ENCODE measurements at places on chromosomes 11 and 22.

GRCh38 chr11:22752908-22753310 is 76.7 kb downstream of the SVIP start:
- DNase-seq = no peak

DNA sequence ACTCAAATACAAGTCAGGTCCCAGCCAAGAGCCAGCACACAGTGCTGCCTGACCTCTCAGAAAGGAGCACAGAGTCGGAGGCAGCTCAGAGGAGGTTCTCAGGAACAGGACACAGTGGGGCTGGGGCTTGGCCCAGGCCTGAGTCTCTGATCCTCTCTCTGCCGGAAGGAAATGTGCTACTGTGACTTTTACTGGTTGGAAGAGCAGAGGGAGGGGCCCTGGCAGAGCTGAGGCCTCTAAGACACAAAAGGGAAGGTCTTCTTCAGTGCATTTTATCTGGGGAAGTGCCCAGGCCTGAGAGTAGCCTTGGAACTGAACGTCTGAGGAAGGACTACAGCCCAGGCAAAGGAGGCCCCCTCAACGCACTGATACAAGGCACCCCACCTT is 16.2 kb upstream of the CASTOR1 start:
- DNase-seq = no peak

DNA sequence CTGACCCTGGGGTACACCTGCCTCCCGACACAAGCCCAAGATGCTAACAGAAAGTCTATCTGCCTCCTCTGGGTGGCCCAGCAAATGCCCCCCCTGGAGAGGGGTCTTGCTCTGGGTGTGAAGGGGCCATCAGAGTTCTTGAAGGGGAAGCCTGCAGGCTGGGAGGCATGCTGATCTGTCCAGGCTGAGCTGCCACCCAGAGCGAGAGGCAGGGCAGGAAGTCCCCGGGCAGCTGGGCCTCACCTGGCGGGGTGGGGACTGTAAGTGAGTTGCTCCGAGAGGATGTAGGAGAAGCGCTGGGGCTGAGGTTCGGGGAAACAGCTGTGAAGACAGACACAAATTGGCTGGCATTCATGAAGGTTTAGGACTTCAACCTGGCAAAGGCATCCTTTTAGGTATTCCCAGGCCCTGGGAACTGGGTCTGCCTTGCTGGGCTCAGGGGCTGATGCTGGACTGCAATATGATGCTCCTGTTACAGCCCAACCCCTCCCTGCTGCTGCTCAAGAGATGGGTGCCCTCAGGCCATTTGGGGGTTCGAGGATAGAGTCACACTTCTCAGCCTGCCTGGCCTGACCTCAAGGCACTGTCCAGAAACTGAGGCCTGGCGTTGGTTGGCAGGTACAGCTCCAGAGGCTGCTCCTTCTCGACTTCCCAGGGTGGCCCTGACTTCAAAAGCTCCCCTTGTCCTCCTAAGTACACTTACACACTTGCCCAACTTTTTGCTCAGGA is 60.2 kb upstream of the LYVE1 start:
- no peak for DNase-seq

GRCh38 chr11:122737951-122738693 is 82.6 kb downstream of the UBASH3B start:
- DNase-seq = no peak

DNA sequence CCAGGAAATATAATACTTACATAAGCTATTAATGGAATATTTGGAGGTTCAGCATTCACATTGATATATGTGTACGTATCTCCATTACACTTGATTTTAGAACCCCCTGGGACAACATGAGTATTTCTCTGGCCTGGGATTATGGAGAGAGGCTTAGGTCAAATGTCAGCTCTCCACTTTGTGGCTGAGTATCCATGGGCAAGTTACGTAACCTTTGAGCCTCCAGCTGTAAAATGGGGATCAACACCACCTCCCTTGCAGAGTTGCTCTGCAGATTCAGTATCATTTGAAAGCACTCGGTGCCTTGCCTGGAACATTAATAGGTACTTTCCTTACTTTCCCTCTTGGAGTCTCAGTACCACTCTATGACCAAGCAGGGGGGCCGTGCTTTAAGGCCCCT is 33.2 kb downstream of the C22orf31 start:
- DNase-seq = no peak

DNA sequence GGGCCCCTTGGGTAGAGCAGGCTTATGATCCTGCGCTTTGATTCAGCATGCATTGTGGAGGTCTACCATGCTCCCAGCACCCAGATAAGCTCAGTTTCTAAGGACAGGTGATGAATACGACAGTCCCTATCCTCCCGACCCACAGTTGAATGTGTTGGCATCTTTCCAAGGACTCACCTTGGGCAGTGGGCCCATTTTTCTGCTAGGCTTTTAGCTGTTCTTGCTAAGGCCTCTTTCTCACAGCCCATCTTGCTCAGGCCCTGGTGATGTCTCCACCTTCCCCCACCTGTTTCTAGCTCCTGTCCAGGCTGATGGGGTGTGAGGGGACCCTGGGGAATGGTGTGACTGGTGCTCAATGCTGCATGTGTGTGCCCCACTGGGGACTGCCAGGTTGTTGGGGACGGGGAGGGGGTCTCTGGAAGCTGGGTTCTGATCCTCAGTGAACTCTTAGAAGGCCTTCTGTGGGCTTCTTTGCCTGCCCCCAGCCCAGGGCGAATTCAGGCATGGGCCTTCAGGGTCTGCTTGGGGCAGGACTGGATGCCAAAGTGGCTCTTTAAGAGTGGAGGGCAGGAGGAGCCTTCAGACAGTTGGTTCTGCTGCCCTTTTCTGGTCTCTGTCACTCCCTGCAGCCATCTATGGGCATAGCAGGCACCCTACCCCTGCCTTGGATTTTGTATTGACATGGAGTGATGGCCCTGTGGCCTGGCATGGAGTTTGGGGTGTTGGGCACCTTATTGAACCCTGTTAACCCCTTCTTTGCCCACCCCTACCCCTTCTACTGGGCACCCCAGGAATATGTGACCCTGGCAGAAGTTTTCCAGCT is 33.1 kb downstream of the PHLDB1 start:
- no peak for DNase-seq

DNA sequence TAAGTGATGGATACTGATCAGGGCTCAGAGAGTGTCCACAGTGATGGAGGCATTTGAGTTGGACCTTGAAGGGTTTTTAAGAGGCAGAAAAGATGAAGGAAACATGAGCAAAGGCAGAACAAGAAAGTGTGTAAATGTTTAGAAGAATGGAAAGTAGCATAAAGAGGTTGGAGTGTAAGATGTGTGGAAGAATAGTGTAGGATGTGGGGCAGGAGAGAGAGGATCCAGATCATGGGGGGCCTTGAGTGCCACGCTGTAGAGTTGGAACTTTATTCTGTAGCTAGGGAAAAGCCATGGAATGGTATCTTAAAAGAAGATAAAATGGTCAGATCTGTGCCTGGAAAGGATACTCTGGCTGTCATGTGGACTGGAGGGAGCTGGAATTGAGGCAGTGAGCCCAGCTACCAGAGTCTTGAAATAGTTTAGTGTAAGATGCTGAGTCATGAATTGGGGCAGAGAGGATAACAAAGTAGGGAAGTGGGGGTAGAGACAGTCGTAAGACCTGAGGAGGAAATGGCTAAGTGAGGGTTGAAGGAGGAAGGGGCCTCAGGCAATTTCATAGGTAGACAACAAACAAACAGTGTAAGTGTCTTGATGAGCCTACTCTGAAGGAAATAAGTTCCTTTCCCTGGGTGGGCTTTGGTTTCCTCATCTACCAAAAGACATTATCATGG is 6.7 kb downstream of the KCNE3 start:
- DNase-seq = peak; percentile 10

DNA sequence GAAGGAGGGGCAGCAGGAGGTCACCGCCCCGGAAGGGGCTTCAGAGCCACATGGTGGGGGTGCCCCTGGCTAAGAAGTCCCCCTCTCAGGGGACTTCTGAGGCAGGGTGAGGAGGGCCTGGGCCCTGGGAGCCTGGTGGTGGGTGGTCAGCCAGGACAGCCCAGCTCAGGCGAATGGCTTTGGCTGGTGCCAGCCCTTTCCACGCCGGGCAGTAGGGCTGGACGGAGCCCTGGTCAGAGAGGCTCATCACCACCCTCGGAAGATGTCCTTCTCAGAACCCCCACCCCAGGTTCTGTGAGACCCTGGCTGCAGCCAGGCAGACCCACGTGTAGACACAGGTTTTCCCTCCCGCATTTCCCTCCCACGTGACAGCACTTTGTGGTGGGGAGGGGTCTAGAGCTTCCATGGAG is 35.9 kb downstream of the OSBPL5 start:
- no peak for DNase-seq

- DNase-seq = no peak
These were observed 950.9 kb upstream of the CHORDC1 start for GRCh38 chr11:91173701-91174100.

- DNase-seq = no peak
These were observed 568.5 kb downstream of the KCNA4 start for GRCh38 chr11:29448246-29448877.

Measured in GM04504 (cell line).